ENCODE measurements at places on chromosomes 1 and 21.

- no peak for DNase-seq
Measured at GRCh38 chr1:175155473-175155856, 37.1 kb downstream of the KIAA0040 start.

DNA sequence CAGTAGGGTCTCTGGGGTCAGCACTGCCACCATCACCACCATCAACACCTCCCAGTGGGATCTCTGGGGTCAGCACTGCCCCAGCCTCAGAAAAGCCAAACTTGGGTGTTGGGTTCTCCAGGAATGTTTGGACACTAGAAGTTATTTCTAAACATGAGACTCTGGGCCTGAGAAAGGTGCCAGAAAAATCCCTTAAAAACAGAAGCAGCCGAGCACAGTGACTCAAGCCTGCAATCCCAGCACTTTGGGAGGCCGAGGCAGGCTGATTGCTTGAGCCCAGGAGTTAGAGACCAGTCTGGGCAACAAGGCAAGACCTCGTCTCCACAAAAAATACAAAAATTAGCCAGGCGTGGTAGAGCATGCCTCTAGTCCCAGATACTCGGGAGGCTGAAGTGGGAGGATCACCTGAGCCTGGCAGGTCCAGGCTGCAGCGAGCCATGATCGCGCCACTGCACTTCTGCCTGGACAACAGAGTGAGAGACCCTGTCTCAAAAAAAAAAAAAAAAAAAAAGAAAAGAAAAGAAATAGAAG, 470 bp downstream of the PTAFR start:
- DNase-seq: no peak

- no peak for DNase-seq
Measured at GRCh38 chr1:180175291-180175690, 20.6 kb downstream of the QSOX1 start.

- peak; percentile 68 for DNase-seq
Measured at GRCh38 chr1:167934426-167935215, 1.9 kb upstream of the DCAF6 start.

DNA sequence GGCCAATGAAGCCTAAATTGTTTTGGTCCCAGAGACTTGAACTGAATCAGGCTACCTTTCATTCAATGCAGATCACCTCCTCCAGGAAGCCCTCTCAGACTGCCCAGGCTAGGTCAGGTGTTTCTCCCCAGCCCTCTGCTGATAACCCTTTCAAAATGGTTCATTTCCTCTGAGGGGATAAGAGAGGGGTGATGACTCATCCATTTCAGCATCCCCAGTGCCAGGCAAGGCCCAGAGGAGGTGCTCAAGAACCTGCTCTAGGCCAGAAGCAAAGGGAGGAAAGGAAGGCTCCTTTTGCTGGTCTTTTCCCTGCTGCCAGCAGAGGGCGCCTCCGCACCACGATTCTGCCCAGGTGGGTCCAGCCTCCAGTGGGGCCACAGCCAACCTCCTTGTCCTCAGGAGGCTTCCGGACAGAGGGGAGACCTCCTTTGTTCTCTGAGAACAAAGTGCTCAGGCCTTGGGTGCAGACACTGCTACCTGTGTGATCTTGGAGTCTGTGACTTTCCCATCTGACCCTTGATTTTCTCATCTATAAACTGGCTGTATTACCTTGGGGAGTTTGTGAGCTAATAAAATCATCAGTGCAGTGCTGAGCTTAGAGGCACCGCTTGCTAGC, 45.3 kb upstream of the ARHGEF10L start:
- DNase-seq: peak; percentile 54

DNA sequence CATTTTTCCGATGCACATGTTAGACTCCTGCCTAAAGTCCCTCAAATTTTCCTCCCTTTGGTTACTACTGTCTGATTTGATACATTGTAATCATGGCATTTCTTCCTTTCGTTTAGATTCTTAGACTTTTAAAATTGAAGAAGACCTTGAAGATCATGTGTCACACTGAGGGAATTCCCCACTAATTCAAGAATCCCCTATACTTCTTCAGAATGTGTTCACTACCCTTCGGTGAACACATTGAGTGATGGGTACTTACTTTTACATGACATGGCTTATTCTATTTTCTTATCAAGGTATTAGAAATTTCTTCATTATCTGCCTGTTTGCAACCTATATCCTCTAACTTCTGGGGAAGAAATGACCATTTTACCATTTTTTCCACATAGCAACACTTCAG, 85.9 kb downstream of the LHX8 start:
- DNase-seq: no peak

DNA sequence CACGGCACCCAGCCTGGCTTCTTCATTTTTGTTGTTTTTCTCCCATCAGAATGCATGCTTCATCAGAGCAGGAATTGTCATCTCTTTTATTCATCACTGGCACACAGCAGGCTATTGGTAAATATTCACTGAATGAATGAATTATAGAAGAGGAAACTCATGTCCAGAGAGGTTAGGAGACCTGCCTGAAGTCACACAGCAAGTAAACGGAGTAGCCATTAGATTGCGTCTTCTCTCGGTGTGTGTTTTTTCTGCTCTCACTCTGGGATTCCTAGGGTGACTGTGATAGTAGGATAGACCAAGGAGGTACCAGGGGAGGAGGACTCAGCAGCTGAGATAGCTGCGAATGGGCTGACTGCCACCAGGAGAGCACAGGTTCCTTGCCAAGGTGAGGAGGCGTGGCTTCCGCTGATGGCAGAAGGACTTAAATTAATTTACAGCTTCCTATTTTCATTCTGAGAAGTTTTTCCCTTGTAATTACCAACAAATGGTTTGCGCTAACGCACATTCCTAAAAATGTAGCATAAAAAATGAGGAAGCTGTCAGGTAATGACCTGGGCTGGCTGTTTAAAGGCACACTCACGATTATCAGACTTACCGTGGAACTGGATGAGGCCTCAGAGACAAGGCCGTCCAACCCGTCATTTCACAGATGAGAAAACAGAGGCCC, 4.5 kb upstream of the NCMAP start:
- no peak for DNase-seq
